Activated naive CD4-positive, alpha-beta T cell (primary cell): ENCODE measurements at places on chromosomes 7 and 10.

DNA sequence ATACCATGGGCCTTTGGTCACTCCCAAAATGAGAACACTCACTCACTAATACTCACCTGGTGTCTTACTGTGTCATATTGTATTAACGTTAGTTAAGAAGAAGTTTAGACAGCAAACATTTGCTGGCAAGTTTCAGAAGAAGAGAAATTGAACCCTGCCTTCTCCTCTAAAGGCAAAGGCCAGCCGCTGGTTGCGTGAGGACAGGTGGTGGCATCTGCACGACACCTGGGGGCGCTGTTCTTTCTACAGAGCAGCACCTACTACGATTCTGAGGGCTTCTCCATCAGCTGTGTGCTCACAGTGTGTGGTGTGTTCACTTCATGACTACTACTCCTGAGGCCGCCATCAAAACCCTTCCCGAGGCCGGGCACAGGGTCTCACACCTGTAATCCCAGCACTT is 17.9 kb upstream of the CLEC2L start:
- no peak for DNase-seq

DNA sequence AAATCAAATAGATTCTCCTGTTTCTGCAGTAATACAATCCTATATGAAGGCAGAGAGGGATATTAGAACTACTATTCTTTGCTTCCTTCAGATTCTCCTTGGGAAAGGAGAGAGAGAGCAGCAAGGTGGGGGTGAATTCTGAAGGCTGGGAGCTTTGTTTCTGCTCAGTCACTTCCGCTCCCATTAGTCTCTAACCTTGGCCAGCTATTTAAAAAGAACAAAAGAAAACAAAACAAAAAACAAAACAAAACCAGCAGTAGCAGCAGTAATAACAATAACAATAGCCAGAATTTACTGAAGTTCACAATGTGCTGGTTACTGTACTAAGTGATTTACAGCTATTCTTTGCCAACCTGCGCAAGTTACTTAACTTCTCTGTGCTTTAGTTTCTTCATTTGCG is 9.9 kb downstream of the GPR85 start:
- no peak for DNase-seq

GRCh38 chr7:155470686-155471638 is 13.0 kb downstream of the EN2 start:
- no peak for DNase-seq

DNA sequence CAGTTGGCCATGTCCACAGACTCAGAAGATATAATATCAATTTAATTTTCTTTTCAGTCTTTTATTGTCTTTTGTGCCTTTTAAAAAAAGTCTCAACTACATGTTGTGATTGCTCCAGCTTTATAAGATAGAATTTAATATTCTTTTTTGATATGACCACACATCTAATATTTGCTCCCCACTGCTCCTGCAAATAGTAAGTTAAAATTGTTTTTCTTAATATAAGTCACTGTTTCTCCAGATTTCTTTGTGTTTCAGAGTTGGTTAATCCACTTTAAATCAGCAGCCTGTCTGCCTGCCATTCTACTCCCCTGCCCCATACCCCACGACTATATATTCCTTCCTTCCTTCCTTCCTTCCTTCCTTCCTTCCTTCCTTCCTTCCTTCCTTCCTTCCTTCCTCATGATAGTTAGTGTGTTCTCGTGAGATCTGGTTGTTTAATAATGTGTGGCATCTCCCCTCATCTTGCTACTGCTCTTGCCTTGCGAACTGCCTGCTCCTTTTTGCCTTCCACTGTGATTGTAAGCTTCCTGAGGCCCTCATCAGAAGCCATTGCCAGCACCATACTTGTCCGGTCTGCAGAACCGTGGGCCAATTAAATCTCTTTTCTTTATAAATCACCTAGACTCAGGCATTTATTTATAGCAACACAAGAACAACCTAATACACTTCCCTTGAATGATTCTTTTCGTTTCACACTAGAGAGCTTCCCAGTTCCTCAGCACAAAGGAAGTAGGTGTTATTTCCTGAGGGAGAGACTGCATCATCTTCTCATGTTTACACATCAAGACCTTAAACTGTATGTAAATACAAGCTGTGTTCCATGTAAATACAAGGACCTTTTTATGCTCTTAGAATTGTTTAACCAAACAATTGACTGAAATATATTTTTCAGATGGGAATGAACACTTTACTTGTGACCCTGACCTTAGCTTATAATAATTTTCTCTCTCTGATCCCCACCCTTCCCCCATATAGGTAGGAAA is 24.5 kb downstream of the TAS2R16 start:
- no peak for DNase-seq

DNA sequence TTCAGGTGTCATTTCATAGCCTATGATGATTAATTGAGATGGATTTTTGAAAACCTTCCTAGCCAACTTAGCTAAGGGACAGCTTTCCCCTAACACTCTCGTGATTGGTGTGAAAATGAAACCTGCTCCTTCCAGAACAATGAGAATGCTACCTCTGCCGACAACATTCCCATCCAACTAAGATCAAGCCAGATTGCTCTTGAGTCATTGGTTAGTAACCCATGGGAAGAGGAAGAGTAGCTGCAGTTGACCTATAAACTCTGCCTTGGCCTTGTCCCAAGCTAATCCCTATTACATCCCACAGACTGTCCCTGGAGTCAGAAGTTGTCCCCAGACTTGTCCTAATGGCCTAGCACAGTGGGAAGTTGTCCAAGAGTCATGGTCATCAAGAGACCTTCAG is 80.5 kb upstream of the SVIL start:
- no peak for DNase-seq

GRCh38 chr7:113141803-113142202 is 23.4 kb upstream of the SMIM30 start:
- DNase-seq = no peak

DNA sequence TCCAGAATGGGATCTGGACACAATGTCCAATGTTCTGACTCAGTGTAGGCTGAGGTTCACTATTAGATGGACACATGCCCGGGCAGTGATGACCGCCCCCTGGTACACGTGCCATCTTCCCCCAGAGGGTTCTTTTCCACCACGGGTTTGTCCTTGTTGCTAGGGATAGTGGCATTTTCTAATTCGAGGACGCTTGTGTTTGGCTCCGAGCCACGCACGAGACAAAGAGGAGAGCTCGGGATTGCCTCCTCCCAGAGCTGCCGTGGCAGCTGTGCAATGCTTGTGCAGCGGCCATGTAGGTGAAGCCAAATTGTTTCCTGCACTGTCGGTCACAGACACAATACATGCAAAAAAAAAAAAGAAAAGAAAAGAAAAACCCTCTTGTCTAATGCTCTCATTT is 207.5 kb downstream of the PAXIP1 start:
- DNase-seq = no peak

GRCh38 chr10:114761205-114762193 is 60.1 kb upstream of the FHIP2A start:
- DNase-seq = no peak

- DNase-seq = no peak
These were observed 2.0 kb upstream of the TM9SF3 start for GRCh38 chr10:96588616-96589419.

- no peak for DNase-seq
These were observed 35.5 kb upstream of the RNF32 start for GRCh38 chr7:156604836-156605695.

DNA sequence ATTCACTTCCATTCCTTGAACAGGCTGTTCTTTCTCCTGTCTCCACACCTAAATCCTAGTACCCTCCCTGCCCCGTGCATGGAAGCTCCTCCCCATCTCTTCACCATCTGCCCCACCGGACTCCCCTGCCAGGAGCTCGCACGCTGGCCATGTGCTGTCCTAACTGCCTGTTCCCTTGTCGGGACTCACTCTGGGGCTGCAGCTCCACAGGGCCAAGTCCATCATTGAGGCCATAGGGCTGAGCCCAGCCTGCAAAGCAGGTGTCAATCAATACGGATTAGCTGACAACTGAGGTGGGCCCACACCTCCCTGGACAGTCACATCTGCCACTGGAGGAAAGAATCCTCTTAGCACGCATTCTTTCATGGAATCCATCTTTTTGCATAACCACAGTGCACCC is 41.4 kb upstream of the DMBT1 start:
- no peak for DNase-seq

DNA sequence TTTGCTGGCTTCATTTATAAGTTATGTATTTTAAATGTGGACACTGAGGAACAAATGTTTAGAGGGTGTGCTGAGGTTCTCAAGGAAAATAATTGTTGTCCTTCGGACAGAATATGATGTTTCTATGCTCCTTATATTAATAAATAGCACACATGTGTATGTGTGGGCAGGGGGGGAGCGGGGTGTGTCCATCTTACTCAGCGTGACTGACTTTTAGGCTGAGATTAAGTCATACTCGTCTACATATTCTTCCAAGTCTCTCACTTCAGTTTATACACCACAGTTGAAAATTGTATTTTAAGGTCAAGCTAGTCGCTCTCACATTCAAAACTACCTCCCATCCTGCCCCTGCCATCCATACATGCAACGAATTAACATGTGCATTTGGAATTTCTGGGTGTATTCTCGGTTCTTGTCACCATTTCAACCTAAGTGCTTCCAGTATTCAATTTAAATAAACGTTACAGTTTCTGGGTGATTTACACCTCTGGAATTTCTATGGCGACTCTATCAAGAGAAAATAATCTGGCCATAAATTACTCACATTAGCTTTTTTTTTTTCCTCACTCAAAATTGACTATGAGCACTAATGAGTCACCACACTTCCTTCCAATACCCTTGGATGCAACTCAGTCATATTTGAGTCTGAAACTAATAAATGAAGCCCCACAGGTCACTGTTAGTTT is 3.3 kb downstream of the PCDH15 start:
- DNase-seq = no peak

- no peak for DNase-seq
These were observed 38.0 kb downstream of the RBM33 start for GRCh38 chr7:155682484-155682883.

GRCh38 chr10:27345455-27345920 is 104.9 kb upstream of the ACBD5 start:
- DNase-seq = no peak

DNA sequence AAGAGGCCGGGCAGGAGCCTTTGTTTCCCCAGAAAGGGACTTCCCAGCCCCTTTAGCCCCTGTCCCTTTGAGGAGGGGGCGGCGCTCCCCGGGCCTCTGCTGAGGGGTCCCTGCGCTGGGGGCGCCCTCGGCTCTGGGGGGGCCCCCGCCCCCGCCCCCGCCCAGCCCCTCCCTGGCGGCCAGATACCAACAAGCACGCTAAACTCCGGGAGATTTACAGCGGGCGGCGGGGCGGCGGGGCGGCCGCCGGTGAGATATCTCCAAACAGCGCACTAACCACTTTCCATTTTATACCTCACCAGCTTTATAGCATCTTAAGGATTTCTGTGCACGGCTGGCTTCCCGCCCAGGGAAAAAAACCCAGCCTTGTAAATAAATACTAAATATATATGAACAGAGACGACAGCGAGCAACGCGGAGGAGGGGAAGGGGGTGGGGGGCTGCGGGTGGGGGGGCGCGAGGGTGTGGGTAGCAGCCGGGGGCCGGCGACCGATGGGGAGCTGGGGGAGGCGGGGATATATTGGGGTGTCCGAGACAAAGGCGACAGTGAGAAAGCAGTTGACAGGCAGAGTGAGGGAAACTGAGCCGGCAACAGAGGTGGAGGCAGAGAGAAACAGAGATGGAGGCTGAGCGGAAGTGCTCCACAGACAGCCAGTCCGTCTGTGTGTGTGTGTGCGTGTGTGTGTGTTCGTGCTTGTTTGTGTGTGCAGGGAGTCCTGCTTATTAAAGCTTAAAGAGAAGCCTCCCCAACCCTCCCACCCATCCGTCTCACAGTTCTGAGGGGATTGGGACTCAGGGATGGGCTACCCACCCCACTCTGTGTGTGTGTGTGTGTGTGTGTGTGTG is 85.8 kb downstream of the HIF1AN start:
- DNase-seq = no peak

GRCh38 chr10:98269435-98269912 is 1.5 kb upstream of the LOXL4 start:
- DNase-seq = no peak

DNA sequence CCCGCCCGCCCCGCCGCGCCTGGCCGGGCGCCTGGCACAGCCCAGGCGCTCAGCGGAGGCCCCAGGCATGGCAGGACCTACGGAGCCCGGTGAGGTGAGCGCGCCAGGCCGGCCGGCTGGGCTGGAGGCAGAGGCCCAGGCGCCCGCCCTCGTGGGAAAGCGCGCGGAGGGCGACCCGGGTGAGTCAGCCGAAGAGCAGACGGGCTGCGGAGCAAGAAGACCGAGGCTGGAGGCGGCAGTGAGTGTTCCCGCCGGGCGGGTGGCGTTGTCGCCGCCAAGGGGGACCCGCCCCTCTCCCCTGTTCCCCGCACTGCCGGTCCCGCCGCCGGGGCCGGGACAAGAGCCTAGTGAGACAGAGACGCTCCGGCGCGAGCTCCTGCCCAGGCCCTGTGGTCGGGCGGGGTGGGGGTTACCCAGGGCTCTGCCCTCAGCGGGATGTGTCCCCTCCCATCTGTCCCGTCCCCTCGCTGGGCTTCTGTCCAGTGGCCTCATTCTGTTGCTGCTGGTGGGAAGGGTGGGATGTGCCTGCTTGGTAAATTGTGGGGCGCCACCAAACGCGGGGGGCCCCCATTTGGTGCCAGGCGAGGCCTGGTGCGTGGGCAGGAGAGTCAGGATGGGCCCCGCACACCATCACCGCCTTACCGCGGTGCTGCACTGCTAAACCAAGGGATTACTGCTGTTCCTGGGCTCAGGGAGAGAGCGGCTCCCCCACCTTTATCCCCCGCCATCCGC is 17.0 kb upstream of the NODAL start:
- DNase-seq = no peak

DNA sequence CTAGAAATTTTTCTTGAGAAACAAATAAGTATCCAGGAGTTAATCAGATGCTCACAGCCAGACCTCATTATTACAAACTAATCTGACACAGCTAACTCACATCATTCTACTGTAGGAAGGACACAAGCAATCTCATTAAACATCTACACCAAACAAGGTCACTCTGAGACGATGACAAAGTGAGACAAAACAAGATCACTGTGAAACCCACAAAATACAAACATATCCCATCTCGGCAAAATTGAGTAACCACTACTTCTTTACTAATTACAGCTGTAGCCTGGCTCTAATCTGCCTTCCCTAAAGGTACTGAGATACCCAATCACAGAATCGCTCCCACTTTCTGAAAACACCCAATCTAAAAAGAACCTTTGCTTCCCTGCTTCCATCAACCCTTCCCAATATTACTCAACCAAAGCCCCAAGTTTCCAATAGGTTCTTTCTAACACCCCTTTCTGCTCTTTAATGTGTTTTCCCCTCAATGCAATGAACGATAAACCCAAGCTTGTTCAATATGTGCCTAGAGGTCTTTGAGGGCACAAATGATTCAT is 26.9 kb downstream of the CCDC6 start:
- DNase-seq = no peak

- no peak for DNase-seq
These were observed 217.8 kb upstream of the SEMA3A start for GRCh38 chr7:84412161-84412969.

DNA sequence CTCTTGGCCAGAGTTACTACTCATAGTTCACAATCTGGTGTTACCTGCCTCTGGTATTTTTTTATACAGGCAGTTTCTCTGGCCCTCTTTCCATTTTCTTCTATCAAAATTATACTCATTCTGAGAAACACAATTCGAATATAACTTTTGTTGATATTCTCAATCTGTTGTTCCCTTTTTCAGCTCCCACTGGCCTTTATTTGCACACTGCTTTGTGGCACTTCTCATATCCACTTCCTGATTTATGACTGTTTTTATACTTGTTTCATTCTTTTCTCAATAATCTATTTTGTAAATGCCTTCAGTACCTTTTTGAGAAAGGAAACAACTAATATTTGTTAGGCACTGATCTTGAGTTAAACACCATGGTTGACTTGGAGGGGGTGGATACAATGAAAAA is 93.8 kb upstream of the HDAC9 start:
- no peak for DNase-seq
